Stimulated activated CD4-positive, alpha-beta T cell treated with anti-CD3 and anti-CD28 coated beads, Interleukin-4, amount 100 ng/mL, for 24 hours (primary cell): ENCODE measurements at places on chromosomes 3 and 15.

GRCh38 chr3:39133822-39134221 lies 19.6 kb downstream of the CSRNP1 start:
- DNase-seq: no peak

DNA sequence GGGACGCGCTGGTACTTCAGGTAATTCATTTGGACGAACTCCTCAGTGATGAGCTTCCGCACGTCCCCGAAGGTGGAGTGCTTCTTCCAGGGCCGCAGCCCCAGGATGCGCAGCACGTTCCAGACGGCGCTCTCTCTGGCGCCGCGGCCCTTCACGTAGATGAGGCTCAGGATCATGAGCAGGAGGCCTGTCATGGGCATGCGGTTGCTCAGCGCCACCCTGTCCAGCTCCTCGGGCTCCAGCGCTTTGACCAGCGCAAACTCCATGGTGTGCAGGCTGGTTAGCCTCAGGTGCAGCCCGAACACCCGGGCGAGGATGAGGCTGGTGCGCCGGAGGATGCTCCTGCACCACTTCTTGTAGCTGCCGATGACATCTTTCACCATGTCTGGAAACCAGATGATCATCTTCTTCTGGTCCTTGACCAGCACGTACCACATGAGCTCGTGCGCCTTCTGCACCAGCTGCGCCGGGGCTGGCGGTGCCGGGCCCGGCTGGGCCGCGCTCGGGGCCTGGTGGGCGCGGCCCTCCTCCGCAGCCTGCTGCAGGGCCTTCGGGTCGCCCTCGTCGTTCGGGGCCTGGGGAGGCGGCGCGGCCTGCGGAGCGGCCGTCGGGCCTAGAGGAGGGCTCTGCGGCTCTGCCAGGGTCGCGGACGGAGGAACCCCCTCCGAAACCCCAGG lies 501 bp downstream of the NDN start:
- no peak for DNase-seq

- no peak for DNase-seq
Measured at GRCh38 chr15:81940467-81941451, 105.1 kb downstream of the MEX3B start.

- DNase-seq: no peak
Measured at GRCh38 chr3:26997226-26997625, 372.0 kb downstream of the NEK10 start.

DNA sequence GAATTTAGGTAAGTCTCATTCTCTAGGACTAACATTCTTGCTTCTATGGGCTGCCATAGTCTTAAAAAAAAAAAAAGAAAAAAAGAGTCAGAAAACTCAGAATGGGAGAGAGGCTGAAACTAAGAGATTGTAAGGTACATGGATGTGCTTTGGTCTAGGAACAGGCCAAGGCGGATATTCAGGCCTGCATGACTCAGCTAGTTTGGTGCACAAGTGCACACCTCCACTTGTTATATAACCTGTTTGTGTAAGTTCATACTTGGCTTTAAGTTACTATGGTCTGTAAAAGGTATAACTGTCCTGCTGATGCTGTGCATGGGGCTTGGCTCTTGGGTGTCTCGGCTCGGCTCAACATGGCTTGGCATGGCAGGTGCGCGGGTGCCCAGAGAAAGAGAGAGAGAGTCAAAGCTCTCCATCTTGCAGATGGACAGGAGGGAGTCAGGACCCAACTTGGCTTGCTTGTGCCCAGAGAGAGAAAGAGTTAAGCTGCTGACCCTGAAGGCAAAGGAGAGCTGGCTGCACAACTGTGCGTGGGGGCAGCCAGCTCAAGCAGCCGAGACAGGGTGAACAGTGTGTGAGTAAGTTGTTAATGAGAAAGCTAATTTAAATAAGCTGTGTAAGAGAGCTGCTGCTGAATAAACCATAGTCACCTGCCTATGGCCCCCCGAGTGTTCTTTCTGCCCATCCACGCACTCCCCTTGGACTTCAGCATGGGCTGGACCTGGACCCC lies 31.4 kb upstream of the CHRNB4 start:
- no peak for DNase-seq

- no peak for DNase-seq
Measured at GRCh38 chr3:59268170-59268569, 218.3 kb upstream of the CFAP20DC start.

DNA sequence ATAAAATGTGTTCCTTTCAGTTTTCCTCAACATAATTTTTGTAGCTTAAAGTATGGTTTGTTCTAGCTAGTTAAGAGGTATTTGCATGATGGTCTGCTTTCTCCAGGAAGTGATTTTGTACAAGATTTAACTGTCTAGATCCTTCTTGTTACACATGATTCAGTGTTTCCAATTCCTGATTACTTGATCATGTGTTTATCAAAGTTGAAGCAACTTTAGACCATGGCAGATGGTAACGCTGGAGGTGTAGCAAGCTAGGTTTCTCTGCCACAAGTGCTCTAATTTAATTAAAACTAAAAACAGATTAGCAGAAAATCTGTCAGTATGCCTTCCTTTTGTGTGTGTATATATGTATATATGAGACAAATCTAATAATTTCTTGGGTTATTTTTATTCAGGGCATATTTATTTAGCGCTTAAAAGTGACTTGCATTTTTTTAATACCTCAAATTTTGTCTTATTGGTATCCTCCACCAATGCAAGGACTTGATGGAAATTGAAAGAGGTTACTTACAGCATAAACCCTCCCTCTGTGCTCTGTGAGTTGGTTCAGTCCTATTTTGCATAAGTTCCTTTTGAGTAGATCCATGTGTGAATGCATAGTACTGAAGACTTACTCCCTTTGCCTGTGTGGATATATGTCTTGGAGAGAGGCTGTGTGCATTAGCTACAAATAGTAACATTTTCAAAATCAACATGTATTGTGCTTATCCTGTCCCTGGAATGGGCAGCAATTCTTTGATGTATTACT lies 157.3 kb upstream of the CGNL1 start:
- no peak for DNase-seq

DNA sequence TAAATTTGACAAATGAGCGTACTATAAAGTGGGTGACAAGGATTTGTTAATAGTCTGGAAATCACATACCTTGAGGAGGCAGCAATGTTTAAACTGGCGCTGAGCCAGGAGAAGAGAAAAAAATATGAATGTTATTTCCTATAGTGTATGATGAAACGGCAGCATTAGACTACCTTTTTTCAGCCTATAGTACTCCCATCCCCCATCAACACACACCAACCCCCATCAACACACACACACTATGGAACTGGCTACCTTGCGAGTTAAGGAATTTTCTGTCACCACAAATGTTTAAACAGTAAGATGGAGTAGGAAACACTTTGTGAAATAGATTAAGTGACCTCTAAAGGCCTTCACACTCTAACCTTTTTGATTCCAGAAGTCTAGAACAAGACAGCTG lies 46.8 kb upstream of the ZCWPW2 start:
- no peak for DNase-seq

DNA sequence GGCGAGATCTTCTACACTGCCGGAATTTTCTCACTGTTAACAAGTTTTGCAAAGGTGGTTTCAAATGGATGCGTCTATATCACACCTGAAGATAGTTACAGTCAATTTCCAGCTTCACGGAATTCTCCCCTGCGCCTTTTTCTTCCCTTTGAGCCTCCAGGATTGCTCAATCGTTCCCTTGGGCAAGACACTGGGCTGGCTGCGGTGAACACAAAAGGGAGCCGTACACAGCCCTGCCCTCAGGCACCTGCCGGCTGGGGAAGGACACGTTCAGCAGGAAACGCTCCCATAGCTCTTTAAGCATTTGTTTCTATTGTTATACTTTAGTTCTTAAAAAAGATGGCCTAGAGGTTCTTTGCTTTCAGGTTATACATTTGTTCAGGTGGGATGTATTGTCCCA lies 85.7 kb downstream of the C3orf70 start:
- DNase-seq: no peak

DNA sequence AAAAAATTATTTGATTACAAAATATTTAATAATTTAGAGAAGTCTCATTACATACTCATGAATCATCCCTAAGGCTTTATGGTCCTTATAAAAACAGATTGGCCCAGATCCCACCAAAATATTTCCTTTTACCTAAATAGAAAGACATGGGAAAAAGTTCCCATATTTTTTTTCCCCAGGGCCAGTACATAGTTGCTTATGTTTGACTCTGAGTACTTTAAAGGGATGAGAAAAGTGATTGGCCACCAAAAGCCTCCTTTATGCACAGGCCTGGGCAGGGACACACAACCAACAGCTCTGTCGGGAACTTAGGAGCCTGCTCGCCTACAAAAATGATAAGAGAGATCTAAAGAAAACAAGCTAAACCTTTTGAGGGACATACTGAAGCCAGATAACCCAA lies 22.3 kb downstream of the KCNAB1 start:
- DNase-seq: no peak

GRCh38 chr3:159859836-159860235 lies 128.8 kb upstream of the IL12A start:
- no peak for DNase-seq

- no peak for DNase-seq
Measured at GRCh38 chr3:15305359-15305844, 27.0 kb downstream of the SH3BP5 start.
